ENCODE measurements at places on chromosomes 4 and X.

DNA sequence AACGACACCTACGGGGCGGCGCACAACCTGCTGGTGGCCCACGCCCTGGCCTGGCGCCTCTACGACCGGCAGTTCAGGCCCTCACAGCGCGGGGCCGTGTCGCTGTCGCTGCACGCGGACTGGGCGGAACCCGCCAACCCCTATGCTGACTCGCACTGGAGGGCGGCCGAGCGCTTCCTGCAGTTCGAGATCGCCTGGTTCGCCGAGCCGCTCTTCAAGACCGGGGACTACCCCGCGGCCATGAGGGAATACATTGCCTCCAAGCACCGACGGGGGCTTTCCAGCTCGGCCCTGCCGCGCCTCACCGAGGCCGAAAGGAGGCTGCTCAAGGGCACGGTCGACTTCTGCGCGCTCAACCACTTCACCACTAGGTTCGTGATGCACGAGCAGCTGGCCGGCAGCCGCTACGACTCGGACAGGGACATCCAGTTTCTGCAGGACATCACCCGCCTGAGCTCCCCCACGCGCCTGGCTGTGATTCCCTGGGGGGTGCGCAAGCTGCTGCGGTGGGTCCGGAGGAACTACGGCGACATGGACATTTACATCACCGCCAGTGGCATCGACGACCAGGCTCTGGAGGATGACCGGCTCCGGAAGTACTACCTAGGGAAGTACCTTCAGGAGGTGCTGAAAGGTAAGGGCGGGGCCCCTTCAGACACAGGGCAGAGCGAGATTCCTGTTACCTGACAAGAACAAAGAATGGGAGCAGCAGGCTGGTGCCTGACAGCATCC is 11.7 kb downstream of the RPL9 start:
- DNase-seq, result peak; percentile 43

GRCh38 chrX:151852294-151852693 is 60.4 kb upstream of the MAGEA4 start:
- DNase-seq, result no peak

DNA sequence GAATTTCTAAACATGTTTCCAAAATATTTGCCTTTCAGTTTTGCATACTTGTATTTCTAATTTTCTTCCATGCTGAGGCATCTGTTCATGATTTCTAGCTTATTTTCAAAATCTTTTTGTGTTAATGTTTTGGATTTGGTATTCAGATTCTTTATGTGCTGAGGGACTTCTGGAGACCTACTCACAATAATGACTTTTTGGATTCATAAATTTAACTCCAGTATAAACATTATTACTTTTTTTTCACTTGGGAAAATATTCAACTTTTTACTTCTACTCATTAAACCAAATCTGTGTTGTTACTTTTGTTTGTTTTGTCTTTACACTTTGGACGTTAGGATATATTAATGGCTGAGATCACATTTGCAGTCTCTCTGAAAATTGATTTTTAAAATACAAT is 183.7 kb downstream of the TENM3 start:
- no peak for DNase-seq

DNA sequence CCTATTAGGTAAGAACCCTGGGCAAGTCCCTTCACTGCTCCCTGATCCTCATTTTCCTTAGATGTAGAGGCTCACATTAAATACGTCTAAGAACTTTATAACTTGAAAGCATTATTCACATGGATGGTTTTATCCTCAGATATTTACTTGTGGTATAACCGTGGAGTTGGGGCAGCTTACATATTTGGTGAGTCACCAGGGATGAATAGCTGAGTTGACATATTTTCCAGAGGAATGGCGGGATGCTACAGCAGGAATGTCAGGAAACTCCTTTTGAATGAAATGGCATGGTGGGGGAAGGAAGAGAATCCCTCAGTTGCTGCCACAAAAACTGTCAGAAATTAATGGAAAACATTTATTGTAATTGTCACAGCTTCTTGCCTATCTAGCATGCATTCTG is 165.3 kb upstream of the RPS6KA3 start:
- DNase-seq, result no peak

DNA sequence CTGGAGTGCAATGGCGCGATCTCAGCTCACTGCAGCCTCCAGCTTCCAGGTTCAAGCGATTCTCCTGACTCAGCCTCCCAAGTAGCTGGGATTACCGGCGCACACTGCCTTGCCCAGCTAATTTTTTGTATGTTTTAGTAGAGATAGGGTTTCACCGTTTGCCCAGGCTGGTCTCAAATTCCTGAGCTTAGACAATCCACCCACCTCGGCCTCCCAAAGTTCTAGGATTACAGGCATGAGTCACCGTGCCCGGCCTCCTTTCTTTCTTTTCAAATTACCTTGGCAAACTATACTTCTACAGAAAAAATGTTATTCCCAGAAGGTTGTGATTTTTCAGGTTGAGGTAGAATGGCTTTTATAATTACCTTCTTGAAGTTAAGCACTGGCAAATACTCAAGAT is 321.9 kb upstream of the PRPS2 start:
- no peak for DNase-seq
